RWPE1 (cell line): ENCODE measurements at places on chromosomes 1 and 21.

- DNase-seq = no peak
Observed at GRCh38 chr1:239282411-239282810, 104.0 kb upstream of the CHRM3 start.

GRCh38 chr1:121408354-121408753, 223.6 kb downstream of the SRGAP2C start:
- no peak for DNase-seq

GRCh38 chr1:225933072-225933471, 7.9 kb downstream of the LEFTY2 start:
- DNase-seq = no peak

DNA sequence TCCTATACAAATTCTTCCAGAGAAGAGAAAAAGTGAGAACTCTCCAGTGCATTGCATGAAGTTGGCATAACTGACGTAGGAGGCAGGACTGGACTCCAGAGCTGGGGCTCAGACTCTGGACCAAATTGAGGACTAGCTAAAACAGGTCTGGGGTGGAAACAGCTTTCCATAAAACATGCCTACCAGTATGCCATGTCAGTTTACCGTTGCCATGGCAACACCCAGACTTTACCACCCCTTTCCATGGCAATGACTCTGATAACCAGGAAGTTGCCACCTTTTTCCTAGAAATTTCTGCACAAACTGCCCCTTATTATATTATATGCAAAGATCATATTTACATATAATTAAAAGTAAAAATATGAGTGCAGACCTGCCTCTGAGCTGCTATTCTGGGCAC, 8.9 kb upstream of the ZBTB8B start:
- no peak for DNase-seq

GRCh38 chr1:70990469-70991253, 57.0 kb downstream of the PTGER3 start:
- no peak for DNase-seq

DNA sequence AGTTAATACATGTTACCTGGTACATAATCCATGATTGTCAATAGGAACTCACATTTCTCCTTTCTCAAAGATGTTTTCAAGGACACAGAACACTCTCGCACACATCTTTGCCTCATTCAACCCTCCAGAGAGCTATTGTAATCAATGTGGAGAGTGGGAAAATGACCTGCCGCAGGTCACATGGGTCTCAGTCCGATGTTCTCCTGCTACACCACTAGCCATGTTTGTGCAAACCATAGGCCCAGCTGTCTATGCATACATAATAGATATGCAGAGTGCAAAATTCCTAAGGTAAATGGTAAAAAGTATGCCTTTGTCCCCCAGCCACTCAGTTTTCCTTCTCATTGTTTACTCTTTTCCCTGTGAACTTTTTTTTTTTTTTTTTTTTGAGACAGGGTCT, 89.2 kb downstream of the ADSS2 start:
- DNase-seq = no peak

GRCh38 chr1:107124694-107125093, 16.1 kb upstream of the NTNG1 start:
- no peak for DNase-seq

- DNase-seq = no peak
Observed at GRCh38 chr1:34087986-34088385, 77.0 kb downstream of the CSMD2 start.

DNA sequence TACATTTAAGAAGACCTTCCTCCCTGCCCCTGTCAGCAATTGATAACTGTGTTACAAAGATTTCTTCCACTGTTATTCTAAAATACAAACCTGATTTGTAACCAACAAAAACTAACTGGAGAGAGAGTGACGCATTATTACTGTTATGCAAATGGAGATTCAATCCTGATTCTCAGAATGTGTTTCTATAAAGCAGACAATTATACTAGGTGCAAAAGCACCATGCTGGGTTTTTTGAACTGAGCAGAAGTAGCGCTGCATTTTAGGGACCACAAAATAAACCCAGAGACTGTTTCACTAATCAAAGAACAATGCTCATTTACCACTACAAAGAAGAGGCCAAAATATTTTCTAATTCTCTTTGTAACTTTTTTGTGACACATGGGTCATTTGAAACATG, 13.6 kb upstream of the GBP6 start:
- DNase-seq = no peak

DNA sequence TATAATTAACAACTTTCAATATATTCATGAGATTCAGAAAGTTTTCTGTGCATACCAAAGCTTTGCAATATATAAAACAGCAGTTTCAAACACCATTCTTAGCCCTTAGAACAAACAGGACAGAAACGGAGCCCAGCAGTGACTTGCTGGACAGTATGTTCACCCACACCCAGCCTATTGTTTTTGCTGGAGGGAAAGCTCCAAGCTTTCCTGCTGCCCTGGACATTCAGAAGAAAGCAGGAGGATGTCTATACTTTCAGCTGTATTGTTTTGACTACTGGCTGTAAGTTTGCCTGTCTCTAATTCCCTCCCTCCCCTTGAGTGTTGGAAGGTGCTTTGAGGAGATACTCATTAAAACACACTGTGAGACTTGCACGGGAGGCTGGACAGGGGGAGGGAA, 9.6 kb downstream of the DENND2C start:
- DNase-seq = no peak
